Urothelium cell line (cell line): ENCODE measurements at places on chromosomes 16 and 17.

- DNase-seq, result no peak
Measured at GRCh38 chr17:83089328-83090132, 10.1 kb downstream of the METRNL start.

DNA sequence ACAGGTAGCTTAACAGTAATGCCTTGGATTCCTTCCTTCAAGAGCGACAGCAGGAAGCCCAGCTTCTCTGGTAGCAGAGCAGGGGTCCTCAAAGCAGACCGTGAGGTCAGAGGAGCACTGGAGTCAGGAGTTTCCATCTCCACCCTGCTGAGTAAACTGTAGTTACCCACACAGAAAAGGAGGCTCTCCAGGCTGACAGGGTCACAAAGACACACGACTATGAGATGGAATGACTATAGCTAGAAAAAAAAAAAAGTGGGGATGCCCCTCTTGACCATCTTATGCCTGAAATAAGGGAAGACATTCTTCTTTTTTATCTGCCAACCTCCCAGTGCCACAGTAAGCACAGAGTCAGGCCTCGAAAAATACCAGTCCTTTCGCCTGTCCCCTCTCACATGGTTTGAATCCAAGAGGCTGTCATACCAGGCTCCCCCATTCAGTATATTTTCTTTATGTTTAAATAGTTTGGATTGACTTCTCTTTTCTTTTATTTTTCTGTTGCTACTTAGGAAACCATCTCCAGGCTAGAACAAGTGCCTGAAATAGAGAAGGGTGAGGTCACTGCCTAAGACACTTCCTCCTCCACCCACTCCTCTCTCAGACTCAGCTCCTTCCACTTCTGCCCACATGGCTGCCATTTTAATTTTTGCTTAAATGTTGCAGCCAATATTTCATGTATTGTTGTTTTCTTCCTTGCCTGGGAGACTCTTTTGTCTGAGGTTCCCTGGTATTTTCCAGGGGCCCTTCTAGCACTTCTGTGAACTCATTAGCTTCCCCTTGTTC is 707.4 kb downstream of the MAF start:
- no peak for DNase-seq

DNA sequence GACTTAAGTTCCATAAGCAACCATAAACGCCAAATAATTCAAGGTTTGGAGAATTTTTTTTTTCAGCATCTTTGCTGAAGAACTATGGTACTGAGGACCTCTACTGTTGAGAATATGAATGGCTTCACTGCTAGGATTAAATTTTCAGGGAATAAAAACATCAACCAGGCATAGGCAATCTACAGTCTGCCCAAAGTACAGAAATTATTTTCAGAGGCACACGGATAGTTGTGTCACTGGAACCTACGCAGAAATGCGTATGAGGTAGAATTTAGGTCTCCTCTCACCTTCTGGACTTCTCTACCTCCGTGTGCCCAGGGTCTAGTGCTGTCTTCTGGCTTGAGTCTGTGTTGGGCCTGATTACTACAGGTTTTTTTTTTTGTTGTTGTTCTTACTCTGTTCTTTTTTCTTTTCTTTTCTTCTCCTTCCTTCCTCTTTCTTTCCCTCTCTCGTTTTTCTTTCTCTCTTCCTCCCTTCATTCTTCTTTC is 39.7 kb downstream of the NACA2 start:
- DNase-seq, result peak; percentile 77

- no peak for DNase-seq
Measured at GRCh38 chr16:87895641-87896141, 26.4 kb upstream of the SLC7A5 start.

- DNase-seq, result no peak
Measured at GRCh38 chr17:58187063-58187462, 5.5 kb upstream of the EPX start.

DNA sequence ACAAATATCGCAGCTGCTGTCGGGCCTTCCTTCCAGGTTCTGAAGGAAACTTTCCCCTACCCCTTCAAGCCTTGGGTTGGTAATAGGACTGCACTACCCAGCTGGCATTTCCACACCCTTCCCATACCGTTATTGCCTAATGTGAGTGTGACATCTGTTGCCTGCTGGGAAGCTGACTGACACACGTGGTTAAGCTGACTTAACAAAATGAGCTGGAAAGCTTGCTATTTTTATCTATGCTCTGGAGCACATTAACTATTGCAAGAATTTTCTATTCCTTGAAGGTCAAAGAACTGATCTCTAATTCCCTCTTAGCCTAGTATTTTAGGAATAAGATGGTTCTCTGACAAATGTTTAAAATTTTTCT is 79.5 kb downstream of the PMP22 start:
- no peak for DNase-seq

GRCh38 chr16:66442502-66443268 is 15.6 kb downstream of the BEAN1 start:
- DNase-seq, result no peak

DNA sequence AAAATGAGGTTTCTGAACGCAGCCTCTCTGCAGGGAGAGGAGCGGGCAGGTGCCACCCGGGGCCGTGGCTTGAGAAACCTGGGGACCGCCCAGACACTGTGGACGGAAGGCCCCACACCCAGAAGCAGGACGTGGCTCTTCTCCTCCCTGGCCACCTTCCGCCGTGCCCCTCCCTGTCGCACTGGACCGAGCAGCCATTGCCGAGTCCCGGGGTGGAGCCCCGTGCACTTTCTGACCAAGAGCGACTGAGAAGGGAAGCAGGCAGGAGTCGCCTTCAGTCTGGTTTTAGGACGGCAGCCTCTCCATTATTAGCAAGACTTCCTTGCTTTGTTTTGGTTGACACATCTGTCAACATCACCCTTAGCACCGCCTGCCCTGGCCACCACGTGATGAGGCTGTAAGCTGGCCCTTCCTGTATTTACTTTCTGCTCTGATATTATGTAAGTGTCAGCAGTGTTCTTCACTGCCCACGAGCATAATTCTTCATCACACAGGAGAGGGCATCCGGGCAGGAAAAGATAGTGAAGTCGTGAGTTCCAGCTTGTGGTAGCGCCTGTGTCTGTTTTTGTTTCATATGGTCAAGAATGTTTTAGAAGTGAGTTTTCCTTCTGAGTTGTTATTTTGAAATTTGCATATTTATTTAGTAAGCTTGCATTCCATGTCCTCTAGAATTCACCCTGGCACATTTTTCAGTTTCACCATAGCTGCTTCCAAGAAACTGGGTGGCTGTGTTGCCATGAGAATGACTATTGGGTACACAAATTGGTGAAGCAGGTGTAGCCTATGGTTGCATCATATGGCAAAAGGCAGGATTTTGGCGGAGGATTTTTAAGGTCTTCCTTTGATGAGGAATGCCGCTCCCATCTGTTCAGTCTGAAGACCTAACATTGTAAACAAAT is 1.0 kb downstream of the HERPUD1 start:
- peak; percentile 60 for DNase-seq

- no peak for DNase-seq
Measured at GRCh38 chr16:73432850-73433730, 385.2 kb upstream of the ZFHX3 start.

DNA sequence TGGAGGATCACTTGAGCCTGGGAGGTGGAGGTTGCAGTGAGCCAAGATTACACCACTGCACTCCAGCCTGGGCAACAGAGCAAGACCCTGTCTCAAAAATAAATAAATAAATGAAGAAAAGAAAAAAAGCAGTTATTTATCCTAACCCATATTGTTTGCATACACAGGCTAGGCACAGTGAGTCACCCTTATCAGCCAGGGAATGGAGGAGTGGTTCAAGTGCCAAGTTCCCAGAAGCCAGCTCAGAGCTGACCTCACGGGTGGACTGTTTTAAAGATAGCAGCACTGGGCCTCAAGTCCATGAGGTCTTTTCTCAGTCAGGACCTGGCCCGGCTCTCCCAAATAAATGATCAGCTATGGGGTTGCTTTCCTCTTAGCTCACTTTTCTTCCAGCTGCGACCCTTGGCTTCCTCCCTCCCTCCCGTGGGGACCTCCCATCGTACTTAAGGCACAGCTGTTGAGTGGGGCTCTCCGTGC is 22.6 kb upstream of the MGAT5B start:
- DNase-seq, result no peak

- DNase-seq, result no peak
Measured at GRCh38 chr16:9364721-9365369, 273.4 kb downstream of the HAPSTR1 start.

- no peak for DNase-seq
Measured at GRCh38 chr16:146646-147045, 5.8 kb upstream of the HBZ start.

DNA sequence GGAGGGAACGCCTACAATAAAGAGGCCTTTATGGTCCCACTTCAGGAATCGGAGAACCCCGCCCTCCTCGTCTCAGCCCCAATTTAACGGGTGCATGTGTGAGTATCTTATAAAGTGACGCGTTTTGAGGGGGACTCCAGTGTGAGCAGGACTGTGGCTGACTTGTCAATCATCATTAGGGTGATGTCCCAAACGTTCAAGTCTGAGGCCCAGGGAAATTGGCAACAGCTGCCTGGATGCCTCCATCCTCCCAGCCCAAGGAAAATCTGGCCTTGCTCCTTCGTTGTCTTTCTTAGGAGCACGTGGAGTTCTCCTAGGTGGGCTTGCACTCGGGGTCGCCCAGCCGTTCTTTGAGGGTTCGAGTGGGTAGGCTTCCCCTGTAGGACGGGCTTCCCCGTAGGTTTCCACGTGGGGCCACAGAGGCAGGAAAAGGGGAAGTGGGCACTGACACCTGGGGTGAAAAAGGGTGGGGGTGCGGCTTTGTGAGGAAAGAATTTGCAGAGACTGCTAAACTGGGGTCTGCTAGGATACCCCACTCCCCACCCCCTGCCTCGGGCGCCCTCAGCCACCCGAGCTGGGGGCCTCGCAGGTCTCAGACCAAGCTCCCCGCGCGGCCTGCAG is 561 bp upstream of the HERPUD1 start:
- no peak for DNase-seq

- DNase-seq, result peak; percentile 45
Measured at GRCh38 chr17:61635913-61636432, 45.0 kb upstream of the NACA2 start.

- no peak for DNase-seq
Measured at GRCh38 chr17:32962320-32962711, 29.3 kb upstream of the SPACA3 start.

- DNase-seq, result no peak
Measured at GRCh38 chr16:89621698-89622409, 8.4 kb downstream of the DPEP1 start.

DNA sequence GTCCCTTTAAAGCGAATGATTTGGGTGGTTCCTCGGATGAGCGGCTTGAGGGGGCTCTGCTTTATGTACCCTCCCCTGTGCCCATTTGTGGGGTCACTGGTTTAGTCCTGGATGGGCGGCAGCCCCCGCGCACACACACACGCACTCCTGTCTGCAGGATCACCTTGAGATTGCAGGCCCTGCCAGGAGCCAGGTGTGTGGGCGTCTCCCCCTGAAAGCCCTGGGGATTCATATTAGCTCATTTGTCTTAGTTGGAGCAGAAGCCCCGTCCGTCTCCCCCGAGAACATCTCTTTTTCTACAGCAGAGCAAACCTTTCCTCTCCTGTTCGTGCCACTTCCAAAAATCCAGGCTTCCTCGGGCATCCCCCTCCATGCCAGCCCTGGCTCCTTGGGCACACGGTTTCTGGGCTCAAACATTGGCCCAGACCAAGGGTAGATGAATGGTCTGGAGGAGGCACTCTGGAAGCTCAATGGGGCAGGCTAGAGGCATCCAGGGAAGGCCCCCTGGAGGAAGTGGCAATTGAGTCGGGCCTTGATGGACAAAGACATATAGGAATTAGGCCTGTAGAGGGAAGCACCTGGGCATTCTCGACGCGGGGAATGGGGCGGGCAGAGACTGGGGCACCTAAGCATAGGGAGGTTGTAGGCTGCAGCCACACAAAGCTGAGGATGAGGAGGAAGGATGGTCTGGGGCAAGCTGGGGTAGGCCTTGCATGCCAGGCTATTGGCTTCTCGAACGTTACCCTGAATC is 218.5 kb upstream of the GSE1 start:
- no peak for DNase-seq

GRCh38 chr16:17986991-17987390 is 349.5 kb downstream of the NPIPA8 start:
- no peak for DNase-seq

DNA sequence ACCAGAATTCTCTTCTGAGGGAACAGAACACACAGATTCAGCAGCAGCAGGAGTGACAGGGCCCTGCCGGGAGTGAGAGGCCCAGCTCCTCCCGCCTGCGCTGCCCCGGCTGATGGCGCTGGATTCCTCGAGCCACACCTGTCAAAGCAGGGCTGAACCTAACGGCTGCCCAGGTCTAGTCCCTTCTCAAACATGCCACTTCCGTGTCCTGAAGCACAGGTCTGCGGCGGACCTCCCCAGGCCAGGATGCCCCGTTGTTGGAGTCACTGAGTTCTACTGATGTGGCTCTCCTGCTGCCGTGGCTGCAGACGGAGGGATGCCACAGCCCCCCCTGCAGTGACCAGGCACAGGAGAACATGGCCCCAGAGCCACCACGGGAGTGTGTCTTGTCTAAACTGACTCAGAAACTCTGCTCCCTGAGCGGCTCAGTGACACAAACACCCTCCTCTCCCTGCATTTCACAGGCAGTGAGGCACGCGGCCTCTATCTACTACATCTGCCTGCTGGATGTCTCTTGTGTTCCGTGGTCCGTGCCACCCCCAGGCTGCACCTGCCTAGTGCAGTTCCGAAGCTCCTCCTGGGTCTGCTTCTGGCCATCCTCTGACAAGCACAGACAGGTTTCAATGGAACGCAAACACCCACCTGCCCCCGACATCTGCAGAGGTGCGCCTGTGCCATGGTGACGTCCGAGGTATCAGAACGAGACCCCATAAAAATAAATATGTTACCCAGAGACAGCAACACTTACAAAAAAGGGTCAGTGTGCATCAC is 44.7 kb upstream of the DNAH17 start:
- no peak for DNase-seq

DNA sequence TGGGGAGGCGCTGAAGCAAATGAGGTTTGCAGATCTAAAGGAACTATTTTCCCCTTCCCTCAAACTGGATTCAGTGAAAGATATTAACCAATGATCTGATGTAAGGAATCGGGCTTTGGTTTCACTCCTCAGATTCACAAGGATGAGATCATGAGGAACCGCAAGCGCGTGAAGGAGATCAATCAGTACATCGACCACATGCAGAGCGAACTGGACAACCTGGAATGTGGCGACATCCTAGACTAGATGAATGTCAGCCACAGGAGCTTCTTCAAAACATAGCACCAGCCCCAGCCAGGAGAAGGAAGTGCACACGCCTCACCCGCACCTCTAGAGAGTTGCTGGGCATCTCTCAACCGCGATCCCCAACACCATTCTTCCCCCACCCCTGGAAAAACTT is 22.5 kb downstream of the ATPAF2 start:
- DNase-seq, result no peak

DNA sequence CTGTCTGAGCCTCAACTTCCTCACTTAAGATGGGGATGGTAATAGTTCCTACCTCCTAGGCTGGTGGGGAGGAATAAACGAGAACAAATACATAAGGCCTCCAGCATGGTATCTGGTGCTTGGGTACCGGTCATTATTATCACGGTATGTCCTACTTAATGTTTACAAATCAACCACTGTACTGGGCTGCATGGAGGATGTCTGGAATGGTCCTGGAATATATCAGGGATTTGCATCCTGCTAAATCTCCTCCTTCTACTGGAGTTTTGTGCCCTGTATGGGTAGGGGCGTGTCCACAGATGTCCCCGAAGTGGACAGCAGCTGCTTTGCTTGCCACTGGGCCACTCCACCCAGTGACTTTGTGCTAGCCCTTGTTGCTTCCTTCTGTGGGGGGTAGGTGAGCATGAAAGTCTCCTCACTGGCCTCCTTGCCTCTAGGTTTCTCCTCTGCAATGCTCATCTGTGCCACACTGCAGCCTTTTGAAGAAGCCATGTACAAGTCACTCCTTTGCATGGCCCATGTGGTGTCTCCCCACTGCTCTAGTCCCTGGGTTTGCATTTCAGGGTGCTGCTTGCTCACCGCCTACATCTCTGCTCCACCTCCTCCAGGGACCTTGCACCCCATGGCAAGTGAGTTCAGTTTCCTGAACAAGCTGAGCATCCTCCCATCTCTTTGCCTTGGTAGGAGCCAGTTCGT is 2.2 kb upstream of the CMIP start:
- no peak for DNase-seq
